AG20443 (cell line): ENCODE measurements at places on chromosomes 5 and 9.

GRCh38 chr5:13143630-13144029 is 800.9 kb downstream of the DNAH5 start:
- DNase-seq = no peak

DNA sequence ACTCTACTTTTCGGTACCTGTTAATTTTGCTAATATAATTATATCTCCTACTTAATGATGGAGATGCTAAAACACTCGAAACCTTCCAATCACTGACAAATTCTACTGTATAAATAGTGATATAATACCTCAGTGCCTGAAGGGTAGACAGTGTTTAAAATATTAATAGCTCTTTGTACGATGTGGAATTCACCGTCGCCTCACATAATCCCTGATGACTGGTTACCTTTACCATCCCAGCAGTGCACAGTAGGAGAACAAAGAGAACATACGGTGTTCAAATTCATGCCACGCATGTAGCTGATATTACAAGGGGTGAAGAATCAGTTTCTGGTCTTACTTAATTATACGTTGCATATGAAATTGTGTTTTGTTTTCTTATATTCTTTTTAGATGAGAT is 506.7 kb downstream of the CTNND2 start:
- no peak for DNase-seq

- DNase-seq = no peak
These were observed 16.2 kb upstream of the TLE4 start for GRCh38 chr9:79555474-79556089.

DNA sequence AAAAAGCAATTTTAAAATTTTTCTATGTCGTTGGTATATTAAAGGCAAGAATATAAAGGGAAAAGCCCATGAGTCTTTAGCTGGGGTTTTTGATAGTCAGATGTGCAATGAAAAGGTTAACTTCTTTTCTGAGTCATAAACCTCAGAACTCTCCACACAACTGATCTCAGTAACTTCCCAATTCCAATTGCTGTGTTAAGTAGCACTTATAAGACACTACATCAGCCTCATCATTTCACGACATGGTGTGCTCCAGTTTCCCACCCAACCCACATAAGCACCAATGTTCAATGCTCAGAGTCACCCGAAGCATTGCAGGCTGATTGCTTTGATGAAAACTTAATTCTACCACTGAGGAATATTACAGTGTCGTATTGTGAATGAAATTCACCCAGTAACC is 155.8 kb downstream of the TSSK1B start:
- DNase-seq = peak; percentile 24

DNA sequence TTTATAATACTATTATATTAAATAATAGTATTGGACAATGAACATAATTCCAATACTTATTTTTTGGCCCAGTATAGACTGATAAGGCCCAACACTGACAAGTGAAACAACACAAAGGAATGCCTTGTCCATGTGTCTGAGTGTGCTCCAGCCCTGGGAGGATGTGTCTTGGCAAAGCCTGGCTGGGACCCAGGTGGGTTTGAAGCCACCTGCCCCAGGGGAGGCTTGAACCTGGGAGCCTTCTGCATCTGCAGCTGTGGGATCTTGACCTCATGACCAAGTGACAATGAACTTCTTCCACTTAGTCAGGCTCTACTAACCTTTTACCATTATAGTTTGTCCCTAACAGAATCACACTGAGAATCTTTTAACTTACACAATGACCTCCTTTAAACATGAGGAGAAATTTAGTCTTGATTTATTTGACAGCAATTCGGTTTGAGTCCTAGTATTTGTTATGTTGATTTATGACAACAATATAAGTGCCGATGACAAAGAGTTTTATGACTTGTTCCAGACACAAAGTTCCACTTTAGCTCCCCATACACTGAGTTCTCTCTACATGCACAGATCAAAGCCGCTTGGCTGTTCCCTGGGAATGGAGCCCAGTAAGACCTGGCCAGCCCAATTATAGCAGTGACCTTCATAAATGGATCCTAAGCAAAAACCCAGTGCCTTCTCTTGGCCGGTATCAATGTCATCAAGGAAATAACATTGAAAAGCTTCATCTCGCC is 294.5 kb downstream of the CTNND2 start:
- no peak for DNase-seq

DNA sequence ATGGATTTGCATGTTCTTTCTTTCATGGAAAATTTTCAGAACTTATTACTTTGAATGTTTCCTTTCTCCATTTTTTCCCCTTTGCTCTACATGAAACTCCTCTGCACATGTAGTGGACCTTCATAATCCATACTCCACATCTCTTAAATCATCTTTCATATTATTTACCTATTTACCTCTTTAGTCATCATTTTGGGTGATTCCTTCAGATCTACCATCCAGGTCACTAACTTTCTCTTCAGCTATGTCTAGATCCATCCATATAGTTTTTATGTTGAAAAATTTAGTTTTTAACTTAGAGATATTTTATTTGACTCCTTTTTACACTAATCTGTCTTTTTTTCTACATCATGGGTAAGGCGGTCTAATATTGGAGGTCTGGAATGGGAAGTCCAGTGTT is 586.6 kb downstream of the NR2F1-AS1 start:
- no peak for DNase-seq

DNA sequence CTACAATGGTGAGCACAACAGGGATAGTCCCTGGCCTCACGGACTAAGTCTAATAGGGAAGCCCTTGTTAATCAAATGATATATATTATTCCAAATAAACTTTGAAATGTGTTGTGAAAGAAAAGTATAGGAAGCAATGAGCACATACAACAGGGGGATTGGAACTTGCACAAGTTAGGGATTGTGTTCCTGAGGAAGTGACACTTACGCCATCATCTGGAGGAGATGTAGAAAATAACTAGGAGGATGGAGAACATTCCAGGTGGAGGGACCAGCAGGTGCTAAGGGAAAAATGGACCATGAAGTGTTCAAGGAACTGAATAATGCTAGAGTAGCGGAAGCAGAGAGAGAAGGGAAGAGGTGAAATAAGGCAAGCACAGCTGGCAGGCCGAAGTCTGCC is 18.8 kb upstream of the RPS23 start:
- DNase-seq = no peak

DNA sequence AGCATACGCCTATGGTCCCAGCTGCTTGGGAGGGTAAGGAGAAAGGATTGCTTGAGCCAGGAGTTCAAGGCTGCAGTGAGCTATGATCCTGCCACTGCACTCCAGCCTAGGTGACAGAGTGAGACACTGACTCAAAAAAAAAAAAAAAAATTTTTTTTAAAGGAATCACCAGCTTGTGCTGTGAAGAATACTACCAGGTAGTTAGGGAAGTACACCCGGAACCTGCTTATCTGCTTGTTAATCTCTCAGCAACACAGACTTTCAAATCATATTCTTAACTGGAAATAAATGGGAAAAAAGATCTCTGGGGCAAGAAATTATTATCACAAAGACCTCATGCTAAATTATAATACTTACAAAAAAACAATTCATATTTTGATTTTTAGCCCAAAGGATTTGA is 26.4 kb upstream of the PRRC2B start:
- no peak for DNase-seq

- no peak for DNase-seq
These were observed 163.9 kb downstream of the ZNF608 start for GRCh38 chr5:124582561-124582840.

- no peak for DNase-seq
These were observed 255.9 kb downstream of the GABRG2 start for GRCh38 chr5:162323466-162323865.

DNA sequence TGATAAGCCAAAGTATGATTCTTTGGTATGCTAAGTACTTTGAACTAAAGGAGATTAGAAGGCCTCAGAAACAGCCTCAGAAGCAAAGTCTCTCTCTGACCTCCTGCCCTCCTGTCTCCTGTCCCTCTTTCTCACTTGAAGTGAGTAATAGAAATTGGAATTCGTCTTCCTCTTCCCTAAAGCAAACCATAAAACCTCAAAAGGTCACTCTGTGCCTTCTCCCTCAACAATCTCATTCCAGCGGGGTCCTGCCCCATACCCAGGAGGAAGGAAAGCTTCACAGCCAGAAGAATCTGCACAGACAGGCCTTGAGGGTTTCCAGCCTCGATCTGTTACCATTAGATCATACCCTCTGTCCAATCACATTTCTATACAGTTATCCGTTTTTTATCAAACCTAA is 87.8 kb downstream of the HAPLN1 start:
- peak; percentile 28 for DNase-seq

DNA sequence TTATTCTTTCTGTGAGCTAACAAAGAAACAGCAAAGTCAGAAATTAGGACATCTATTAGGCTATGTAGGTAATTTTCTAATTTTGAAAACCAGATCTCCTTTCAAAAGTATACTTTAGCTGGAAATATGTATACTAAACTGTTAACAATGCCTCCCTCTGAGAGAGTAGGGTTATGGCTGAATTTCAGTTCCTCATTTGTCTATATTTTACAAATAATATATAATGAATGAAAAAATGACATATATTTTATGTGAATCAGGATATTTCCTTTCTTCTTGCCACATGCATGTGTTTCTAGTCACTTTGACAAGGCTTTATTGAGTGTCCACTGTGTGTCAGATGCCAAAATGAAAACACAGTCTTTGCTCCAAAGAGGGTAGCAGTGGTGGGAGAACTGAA is 15.4 kb downstream of the HACD4 start:
- DNase-seq = no peak

GRCh38 chr9:35673132-35674024 is at the start of gene CA9:
Gene CA9, plus strand, starts transcription at chr9:35673928. Its CDS starts 32 bp downstream, at chr9:35673960.
- no peak for DNase-seq

- DNase-seq = no peak
These were observed 92.9 kb upstream of the OTULINL start for GRCh38 chr5:14488709-14489108.

DNA sequence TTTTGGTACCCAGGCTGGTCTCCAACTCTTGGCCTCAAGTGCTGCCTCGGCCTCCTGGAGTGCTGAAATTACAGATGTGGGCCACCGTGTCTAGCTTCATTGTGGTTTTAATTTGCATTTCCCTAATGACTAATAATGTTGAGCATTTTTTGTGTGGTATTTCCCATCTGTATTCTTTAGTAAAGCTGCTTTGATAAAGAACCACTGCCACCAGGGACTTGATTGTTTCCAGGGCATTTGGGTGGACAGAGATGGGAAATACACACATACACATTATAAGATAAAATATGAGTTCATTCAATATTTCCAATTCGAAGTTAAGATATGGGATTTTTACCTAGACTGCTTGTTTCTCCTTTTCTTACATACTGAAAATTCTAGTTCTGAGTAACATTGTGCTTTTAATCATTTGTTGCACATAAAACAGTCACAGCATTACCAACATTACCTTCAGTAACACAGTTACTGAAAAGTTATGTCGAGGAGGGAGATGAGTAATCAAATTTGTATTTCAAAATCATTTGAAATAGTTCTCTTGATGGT is 28.9 kb downstream of the HABP4 start:
- DNase-seq = no peak

DNA sequence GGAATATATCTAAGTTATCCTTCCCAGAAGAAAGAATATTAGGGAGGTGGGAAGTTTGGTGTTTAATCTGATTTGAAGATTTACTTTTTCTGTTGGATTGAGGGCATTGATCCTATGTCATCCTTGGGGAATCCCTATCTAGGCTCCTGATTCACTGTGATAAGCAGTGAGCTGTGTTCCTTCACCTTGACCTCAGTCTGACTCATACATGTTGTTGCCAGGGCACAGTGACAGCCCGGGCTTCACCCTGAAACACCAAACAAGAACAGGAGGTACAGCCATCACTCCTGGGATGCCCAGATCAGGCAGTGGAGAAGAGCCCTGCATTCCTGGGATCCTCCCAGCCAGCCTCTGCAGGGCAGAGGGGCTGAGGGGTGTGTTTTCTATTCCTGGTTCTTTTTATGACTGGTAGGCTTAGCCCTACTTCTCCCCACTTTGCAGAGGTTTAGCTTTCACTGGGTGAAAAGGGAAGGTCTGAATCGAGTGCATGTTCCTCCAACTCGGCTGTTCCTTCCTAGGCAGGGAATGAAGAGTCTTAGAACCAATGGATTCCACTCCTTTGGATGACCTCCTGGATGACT is 3.1 kb upstream of the FAM53C start:
- DNase-seq = no peak

- DNase-seq = no peak
These were observed 156.2 kb upstream of the ZNF618 start for GRCh38 chr9:113719919-113720318.

GRCh38 chr5:148790545-148791333 is 35.7 kb upstream of the ADRB2 start:
- no peak for DNase-seq

DNA sequence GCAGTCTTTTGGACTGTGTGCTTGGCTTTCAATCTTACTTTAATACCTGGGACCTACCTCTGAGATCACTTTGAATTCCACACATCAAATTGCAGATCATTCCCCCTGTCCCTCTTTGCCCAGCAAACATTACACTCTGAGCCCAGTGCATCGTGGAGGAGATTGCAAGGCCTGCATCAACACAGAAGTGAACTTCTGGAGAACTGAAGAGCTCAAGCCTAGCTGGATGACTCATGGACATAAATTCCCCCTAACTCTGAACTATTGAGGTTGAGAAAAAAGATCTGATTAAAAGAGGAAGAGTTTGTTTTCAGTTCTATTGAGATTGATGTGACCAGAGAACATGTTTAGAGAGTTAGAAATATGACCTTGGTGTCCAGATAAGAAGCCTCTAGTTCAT is 316.0 kb upstream of the DMAC1 start:
- no peak for DNase-seq

DNA sequence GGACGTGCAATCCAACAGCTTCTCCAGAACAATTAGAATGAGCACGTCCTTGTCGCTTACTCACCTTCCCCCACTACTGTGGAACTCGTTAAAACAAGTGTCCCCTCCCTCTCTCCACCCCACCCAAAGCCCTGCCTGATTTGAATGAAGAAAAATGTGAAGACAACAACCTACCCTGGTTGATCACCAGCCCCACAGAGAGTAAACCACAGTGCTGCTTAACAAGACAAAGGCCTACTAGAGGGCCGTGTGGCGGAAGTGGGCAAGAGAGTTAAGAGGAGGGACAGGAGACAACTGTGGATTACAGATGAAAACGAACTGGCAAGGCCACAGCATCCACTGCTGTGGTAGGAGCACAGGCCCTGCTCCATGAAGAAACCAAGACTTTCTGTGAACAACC is 51.1 kb downstream of the CDK5RAP2 start:
- DNase-seq = no peak

DNA sequence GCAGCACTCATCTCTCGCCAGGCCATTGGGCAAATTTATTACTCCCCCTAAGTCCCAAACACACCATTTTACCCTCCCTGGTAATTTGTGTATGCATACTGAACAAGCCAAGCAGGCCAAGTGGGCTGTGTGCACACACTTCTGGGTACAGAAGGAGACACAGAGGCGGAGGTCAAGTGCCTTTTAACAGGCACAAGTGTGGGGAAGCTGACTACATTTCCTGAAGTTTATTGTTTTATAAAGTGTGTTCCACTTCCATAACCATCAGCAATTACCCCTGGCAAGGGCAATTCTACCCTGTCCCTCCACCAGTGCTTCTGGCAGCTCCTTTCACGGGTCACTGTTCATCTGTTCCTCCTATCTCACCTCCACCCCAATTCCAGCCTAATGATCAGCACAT is 93.9 kb downstream of the SETX start:
- DNase-seq = no peak

- no peak for DNase-seq
These were observed 440.0 kb upstream of the WWC1 start for GRCh38 chr5:167851416-167851815.

- DNase-seq = no peak
These were observed 1.5 kb downstream of the FBN2 start for GRCh38 chr5:128536254-128537220.
